ENCODE measurements at places on chromosomes 5 and 9.

DNA sequence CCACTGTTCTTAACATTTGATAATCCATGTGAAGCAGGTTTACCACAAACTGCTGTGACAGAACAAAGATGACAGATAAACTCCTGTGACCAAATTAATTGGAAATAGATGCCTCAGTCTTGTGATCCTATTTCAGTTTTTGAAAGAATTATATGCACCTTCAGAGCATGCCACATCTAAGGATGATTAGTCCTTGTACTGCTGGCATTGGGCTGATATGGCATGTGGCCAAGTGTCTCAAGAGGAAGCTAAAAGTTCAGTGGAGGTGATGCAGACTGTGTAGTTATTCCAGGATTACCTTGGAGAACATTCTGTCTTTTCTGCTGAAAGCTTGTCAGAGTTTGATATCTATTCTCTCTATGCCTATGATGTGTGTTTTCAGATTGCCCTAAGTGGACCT, 314.4 kb upstream of the EFNA5 start:
- no peak for DNase-seq

DNA sequence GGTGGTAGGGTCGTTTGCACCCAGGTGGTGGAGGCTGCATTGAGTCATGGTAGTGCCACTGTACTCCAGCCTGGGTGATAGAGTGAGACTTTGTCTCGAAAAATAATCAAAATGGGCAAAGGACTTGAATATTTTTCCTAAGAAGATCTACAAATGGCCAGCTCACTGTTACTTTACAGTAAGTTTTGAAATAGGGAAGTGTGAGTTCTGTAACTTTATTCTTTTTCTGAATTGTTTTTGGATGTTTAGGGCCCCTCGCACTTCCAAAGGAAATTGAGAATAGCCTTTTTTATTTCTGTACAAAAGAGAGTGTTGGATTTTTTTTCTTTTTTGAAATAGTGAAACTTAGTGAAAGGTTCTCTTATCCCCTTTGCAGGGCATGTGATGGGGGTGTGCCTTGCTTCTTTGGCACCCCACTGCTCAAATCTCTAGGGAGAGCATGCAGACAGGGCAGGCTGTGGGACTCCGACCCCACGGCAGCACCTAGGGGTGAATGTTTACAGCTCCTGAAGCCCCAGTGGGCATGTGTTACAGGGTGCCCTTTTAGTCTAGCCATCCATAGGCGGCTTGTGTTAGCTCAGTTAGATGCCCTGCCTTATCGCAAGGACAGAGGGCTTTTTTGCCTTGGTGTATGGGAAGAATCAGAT, 33.3 kb downstream of the GPBP1 start:
- no peak for DNase-seq

DNA sequence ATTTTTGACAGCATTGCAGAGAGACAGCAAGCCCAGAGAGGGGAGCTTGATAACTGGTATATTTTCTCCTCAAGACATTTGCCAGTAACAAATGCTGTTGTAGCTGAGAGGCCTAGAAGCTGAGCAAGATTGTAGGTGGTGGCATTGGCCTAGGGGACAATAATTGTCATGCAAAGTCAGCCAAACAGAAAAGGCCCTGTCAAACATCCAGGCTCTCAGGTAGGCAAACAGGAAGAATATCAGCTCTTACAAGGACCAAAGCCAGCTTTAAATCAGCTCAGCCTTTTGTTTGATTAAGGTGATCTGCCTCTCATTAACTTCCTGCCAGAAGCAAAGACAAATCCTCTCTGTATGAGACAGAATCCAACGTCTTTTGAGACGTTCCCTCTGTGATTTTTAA, 29.7 kb upstream of the BARX1 start:
- DNase-seq, result no peak

DNA sequence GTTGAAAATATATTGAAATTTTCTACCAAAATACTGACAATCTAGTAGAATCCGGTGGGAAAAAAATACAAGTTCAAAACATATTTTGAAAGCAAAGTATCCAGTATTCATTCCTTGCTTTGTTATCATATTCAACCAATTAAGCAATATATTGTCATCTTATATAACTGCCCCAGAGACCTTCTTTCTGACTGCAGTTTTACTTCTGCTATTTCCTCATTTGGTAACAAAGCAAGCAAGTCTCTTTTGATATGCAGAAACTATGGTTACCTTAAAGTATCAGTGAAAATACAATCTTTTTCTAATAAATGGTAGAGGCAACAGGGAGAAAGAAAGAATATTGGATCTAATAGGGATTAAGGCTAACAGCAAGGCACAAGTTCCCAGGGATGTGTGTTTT, 663.7 kb upstream of the MEF2C start:
- DNase-seq, result no peak

GRCh38 chr5:89556215-89556913, 673.4 kb upstream of the MEF2C start:
- DNase-seq, result no peak

DNA sequence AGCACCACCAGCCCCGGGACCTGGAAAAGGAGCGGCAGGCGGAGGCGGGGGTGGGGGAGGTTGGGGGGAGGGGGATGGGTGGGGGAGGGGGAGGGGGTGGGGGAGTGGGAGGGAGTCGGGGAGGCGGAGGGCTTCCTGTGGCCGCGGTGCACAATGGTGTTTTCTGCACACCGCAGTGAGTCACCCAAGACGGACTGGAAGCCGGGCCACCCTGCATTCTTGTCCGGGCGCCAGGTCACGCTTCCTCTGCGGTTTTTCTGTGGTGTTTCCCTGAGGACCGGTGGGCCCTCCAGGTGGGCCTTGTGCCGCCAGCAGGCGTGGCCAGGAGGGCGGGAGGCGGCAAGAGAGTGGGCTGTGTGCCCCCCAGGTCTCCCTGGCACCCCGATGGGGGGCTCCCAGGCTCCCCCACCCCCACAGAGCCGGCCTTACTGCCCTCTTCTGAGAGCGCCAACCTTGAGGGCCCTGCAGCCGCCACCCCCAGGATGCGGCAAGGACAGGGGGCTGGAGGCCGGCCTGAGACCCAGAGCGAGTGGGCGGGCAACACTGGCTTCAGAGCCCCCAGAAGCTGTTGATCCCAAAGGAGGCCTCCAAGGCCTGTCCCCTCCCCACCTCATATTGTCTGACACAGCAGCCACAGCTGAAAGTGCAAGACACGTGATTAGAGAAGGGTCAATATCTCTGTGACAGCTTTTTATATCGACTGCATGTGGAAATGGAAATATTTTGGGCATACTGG, 11.1 kb downstream of the EXD3 start:
- peak; percentile 83 for DNase-seq

GRCh38 chr5:134969166-134969565, 1.5 kb downstream of the CATSPER3 start:
- no peak for DNase-seq

- no peak for DNase-seq
Measured at GRCh38 chr9:110797611-110798010, 129.0 kb downstream of the MUSK start.

DNA sequence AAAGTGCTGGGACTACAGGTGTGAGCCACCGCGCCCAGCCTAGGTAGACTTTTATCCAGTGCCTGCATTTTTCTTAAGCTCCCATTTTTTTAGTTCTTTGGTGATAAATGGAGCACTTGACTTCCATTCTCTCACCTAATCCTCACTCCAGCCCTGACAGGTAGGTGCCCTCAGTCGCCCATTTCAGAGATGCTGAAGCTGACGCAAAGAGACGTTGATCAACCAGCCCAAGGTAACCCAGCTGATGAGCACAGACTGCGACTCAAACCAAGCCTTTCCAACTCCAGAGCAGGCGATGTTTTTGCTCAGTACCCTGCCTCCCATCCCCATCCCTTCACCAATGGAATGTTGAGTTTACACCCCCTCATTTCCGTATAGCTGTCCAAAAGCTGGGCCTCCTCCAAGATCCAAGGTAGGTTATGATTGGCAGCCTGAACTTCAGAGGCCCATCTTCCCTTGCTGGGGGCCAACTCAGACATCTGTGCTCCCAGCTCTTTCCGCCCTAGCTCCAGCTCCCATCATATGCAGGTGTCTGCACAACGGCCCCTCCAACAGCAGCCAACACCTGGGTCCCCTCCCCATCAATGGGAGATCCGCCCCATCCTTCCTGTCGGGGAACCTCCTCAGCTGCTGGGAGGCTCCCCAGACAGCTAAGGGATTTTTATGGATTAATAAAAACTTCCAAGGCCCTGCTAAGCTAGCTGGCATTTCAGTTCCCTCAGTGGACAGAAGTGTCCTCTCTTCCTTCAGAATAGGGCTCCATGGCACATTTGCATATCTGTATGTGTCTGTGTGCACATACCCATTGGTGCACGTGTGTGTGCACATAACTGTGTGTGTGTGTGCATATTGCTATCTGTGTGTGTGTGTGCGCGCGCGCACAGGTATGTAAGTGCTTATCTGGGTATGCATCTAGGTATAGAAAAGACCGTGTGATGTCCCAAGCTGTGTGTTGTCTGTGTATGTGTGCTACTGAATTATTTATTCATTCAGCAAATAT, 39.3 kb upstream of the VDAC1 start:
- no peak for DNase-seq

DNA sequence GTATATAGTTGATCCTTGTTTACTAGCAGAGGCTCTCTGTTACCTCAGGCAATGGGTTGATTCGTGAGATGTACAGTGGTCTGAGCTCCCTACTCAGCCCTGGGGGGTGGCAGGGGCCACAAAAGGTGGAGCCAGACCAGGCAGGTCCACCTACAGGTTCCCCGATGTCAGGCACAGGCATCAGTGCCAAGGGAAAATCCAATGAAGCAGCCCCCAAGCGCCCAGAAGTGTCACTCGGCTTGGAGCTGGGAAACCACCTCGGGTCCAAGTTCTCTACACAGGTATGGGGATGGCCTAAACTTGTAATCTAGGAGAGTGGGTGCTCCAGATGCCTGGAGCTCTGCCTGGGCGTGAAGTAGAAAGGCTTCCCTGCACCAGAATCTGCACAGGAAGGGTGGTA, 188.8 kb downstream of the KIAA0825 start:
- DNase-seq, result no peak

- DNase-seq, result no peak
Measured at GRCh38 chr5:109694451-109694891, 4.7 kb downstream of the MAN2A1 start.

GRCh38 chr5:146107901-146108300, 2.5 kb upstream of the PLAC8L1 start:
- no peak for DNase-seq

DNA sequence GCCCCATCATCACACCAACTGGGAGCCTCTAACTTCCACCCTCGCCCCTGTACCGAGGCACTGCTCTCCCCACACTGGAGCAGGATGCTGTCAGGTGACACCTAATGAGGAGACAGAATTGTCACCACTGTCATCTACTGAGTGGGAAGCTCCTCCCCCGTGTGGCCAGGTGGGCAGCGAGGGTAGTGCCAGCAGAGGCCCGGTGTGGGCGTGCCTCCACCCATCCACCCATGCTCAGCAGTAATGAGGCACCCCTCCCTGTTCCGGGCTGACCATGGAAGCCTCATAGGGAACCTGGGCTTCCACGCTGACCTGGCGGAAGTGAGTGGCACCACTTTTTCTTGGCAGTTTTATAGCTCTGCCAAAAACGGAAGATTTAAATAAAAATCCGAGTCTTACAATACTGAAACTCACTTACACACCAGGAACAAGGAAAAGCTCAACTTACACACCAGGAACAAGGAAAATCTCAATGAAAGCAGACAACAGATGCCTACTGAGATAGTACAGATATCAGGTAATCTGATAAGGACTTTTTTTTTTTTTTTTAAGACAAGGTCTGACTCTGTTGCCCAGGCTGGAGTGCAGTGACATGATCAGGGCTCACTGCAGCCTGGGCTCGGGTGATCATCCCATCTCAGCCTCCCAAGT, 30.6 kb upstream of the ASS1 start:
- no peak for DNase-seq

- DNase-seq, result no peak
Measured at GRCh38 chr9:87263291-87263690, 234.4 kb upstream of the DAPK1 start.

DNA sequence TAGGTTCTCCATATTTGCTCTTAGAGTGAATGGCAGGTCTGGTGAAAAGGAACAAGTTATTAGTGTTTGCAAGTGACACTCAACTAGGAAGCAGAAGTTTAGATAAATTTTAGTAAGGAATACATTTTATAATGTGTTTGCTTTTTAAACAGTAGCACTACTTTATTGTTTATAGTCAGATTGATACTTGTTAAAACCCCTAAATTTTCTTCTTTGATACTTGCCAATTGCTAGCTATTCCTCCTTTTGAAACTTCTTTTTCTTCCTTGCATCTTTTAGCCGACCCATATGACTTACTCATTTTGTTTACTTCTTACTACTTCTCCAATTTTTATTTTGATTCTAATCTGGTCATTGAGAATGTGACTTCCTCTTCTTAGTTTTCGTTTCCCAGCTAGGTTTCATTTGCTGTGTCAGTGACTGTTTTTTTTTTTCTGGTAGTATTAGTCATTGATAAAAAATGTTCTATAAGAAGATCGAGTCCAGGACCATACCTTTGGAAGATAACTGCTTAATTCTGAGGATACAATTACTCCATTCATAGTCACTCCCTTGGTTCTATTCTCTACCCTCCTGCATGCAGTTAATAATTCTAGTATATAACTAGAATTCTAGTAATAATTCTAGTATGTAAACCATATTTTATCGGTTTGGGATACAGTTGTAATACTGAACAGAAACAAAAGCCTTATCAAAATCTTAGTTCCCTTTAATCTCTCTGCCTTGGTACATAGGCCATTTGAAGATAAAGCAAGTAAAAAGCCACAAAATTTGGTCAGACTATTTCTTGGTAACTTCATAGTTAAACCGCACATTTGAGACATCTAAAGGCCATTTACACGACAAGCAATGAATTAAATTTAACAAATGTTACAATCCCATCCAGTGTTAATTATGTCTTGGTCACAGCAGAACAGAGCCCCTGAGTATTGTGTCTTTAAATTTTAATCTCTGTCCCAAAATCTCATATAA, 2.8 kb upstream of the RICTOR start:
- DNase-seq, result no peak

GRCh38 chr5:147754372-147755122, 28.0 kb downstream of the JAKMIP2 start:
- DNase-seq, result no peak

DNA sequence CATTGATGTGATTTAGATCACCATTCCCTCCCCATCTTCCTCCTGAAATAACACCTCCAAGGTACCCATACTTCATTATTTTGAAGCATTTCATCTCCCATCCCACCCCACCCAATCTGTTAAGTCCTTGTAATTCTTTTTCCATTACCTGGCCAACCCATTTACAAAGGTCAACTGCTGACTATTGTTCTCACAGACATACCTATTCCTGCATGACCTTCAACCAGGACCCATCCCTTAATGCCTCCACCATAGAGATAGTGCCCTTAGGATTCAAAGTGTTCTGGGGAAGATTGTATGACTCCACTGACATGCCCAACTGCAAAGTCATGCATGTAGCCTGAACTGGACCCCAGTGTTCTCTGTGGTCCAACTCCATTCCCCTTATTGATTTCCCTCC, 91.2 kb downstream of the NLN start:
- DNase-seq, result no peak

DNA sequence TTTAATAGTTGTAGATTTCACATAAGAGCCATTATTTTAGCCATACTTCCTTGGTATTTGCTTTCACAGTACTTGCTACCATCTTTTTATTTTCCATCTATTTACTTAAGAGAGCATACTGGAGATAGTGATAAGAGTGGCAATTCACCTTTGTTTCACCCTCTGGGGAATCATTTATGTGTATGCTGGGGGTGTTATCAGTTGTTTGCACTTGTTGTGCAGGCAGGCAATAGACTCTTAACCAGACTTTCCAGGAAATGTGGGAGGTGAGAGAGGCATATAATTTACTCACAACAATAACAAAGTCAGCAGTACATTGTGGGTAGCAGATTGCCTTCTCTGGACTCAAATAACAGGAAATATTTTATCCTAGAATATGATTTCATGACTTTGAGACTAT, 1018.3 kb downstream of the CDH12 start:
- DNase-seq, result no peak
